ENCODE measurements at places on chromosomes 2 and 18.

DNA sequence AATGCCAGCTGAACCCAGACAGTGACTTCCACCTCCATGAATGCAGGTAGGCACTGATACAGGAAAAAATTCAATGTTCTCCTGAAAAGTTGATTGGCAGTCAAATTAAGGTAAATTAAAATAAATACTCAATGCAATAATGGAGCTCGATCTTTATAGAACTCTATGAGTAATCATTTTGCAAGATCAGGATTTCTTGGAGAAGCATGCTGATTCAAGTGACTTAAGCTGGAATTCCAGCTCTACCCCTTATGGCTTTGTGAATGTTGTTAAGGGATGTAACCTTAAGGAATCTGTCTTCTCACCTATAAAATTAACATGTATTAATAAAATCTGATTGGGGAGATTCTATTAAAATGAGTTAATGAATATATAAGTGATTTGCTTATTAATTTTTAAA lies 145.1 kb downstream of the QPCT start:
- DNase-seq = no peak

- DNase-seq = no peak
Observed at GRCh38 chr2:18423636-18424035, 136.8 kb downstream of the RDH14 start.

- no peak for DNase-seq
Observed at GRCh38 chr2:42232024-42232423, 62.9 kb downstream of the EML4 start.

DNA sequence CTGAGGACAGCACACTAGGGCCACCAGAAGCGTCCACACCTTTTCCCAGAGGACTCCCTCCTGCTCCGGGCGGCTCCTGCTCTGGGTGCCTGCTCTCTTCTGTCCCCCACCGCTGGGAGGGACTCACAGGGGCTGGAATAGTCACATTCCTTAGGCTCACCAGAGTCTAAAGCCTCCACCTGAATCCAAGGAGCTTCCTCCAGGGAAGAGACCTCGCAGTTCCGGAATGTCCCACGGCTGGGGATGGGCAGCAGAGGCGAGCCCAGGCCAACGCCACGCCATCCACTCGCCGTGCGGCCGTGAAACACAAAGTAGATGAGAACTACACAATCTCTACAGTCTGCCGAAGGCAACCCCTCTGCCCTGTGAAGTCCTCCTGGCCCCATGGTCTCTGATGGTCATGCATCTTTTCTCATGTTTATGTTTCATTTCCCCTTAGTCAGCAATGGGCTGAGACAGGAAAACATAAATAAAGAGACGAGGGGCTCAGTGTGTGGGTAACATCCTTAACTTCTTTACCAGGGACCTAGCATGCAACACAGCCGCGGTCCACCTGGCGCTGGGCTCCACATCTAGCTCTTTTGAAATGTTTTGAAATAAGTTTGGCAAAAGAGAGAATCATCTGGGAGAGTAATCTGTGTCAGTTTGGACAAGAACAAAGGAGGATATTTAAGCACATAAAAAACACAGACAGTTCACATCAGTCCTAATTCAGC lies 98.4 kb downstream of the PXDN start:
- DNase-seq = no peak

GRCh38 chr2:28801726-28802125 lies 8.9 kb upstream of the SPDYA start:
- peak; percentile 39 for DNase-seq

DNA sequence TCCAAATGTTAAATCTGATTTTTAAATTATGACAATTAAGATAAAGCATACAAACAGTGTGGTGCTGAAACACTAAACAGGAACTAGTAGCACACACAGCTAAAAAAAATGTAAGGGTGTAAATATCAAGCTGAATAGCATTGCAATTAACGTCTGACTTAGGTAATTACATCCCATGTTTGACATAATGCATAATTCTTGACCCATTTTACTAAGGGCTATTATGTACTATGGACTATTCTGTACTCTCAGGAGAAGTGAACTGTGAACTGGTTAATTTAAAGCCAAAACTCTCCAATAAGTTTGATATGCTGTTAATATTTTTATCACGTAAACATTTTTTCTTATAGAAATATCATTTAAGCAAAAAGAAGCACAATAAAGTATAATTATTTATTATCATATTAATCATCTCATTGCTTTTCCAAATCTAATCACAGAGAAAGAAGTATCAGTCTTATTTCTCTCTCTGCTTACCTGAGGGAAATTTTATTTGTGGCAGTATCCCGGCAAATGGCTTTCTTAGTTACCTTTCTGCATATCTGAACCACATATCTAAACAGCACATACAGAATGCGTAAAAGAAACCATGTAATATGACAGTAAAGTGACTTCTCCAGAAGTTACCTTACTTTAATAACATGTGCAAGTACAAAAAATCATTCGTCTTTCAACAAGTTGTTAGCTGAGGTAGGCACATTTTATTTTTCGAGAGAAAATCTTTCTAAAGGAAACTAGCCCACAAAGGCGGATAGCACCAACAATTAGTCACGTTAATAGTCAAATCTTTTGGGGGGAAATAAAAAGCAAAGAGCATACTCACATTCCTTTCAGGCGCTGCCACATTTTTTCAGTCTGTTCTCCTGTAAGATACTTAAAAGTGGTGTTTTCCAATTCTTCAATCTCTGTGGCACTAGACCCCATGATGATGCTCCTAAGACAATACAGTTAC lies 94.9 kb upstream of the PDE1A start:
- DNase-seq = no peak

DNA sequence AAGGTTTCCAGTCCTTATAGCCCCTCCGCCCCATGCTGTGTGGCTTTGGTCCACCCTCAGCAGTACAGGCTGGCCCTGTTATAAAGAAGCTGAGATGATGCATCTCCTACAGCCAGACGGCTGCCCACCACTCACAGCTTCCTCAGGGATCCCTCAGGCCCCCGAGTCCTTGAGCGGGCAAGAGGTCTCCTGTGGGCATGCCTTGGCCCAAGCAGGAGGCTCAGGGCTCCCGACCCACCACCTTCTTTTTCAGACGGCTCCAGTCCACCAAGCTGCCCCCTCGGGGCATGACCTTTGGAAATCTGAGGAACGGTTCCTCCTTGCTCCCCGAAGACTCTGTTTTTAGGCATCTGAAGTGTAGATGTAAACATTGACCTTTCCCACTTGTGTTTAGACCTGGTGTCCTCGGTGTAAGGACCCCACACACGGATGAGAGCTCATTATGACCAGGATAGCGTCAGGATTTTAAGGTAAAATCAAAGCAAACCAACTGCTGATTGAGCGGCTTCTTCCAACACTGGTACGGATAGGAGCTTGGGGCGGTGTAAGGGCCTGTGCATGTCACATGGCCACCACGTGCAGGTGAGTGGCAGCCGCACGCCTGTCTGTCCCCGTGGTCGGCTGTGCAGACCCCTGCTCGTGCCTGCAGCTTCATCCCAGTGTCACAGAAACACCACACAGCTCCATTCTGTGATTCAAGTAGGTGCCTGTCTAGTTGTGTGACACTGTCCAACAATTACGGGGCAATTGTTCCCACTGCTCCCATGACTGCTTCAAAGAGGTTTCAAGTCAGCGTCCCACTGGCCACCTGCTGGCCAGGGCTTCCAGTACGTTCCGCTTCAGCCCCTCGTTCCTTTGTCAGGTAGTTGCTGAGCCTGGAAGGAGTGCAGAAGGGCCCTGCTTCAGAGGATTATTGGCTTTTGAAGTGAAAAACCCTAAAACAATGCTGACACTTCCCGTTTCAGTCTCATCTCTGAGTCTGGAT lies 74.7 kb downstream of the NDUFA10 start:
- no peak for DNase-seq

DNA sequence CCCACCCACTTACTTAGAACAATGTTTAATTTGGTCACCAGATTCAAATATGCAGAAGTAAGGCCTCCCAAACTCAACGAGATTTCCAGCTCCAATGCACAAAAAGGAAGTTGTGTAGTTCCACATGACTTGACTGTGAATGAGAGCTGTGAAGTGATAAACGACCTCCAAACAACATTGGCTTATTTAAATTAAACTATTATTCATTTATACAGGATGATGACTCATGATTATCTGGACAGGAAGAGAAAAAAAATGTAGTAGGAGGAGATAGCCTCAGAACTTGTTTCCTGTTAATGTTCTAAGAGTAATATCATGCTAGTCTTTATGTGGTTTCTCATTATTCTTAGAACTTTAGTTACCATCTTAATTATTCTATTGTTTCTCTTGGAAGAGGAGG lies 237.3 kb downstream of the C1D start:
- peak; percentile 47 for DNase-seq

GRCh38 chr18:22538426-22538825 lies 120.7 kb upstream of the CTAGE1 start:
- DNase-seq = no peak

DNA sequence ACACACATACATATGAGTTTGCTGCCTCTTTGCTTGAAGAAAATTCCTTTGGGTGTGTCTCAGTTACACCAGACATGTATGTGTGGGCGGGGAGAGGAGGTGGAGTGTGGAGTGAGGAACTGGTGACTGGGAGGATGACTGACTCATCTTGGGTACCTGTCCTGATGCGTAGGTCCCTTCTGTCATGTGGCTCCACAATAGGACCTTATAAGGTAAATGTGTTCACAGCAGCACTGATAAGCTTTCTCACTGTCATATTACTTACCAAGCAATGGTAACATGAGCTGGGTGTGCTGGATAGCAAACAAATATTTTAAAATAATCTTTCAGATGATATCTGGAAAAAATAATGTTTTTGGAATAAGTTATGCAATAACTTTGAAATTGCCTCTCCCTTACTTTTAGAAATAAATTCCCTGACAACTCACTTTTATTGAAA lies 45.1 kb downstream of the SLC9A2 start:
- DNase-seq = no peak

GRCh38 chr2:241910604-241911520 lies 41.3 kb downstream of the RTP5 start:
- DNase-seq = no peak

DNA sequence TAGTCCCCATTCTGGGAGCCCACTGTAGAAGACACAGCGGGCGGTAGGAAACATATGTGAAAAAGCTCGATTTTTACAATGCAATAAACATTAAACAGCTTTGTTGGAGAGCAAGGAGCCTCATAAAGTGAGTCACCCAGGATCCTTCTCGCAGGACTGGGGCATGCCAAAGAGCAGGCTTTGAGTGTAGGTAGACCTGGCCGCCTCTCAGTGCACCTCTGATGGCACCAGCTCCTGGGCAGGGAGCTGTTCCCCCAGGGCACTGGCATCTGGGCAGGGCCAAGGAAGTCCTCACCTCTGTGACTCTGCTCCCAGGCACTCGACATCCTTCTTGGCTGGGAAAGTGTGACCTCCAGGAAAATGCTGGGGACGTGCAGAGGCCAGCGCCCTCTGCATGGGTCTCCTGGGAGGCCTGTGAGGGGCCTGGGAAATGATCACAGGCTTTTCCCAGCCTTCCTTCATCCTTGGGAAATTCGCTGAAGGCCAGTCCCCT lies 94.2 kb downstream of the POLR1A start:
- DNase-seq = no peak

- no peak for DNase-seq
Observed at GRCh38 chr2:30548386-30548785, 101.3 kb downstream of the LCLAT1 start.

- peak; percentile 56 for DNase-seq
Observed at GRCh38 chr18:519019-519879, 18.7 kb upstream of the COLEC12 start.

GRCh38 chr18:24704946-24705630 lies 244.7 kb downstream of the HRH4 start:
- no peak for DNase-seq

- no peak for DNase-seq
Observed at GRCh38 chr2:43001055-43001378, 208.6 kb upstream of the HAAO start.

DNA sequence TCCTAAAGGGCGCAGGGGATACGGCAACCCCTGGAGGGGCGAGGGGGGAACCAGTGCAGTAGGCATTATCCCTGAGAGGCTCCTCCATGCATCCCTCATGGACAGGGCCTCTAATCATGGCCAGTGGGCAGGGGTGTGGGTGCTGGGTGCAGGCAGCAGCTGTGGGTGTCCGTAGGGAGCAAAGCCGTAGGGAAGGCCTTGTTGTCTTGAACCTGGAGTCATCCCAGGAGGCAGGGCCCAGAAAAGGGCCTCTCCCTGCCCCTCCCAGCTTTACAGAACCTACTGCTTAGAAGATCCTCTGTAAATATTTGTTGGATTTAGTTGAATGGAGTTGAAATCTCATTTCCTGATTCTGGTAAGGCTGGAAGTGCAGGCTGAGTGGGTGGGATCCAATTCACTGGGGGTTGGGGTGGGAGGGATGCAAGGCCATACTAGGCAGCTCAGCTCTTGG lies 207.0 kb upstream of the HAAO start:
- DNase-seq = no peak

DNA sequence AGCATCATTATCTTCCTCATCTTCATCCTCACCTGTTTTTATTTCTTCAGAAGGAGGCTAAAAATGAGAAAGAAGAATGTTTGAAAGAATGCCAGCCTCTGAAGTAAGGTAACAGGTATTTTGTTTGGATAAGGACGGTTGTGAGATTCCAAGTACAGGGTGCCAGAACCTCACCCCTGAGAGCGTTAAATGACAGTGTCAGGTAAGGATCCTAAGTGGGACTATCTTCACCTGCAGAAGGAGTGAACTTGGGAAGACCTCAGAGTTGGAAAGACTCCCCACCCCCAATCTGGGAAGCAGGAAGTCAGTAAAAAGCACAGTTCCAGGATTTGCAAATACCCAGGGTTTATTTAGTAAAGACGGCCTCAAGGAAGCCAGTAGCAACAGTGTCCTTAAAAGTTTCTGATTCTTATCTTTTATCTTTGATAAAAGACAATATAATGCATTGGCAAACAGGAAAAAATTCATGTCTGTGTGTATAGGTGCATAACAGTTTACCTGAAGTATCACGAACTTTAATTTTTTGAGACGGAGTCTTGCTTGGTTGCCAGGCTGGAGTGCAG lies 52.3 kb downstream of the THOC1 start:
- no peak for DNase-seq

- DNase-seq = no peak
Observed at GRCh38 chr18:10752382-10752781, 226.6 kb downstream of the NAPG start.

DNA sequence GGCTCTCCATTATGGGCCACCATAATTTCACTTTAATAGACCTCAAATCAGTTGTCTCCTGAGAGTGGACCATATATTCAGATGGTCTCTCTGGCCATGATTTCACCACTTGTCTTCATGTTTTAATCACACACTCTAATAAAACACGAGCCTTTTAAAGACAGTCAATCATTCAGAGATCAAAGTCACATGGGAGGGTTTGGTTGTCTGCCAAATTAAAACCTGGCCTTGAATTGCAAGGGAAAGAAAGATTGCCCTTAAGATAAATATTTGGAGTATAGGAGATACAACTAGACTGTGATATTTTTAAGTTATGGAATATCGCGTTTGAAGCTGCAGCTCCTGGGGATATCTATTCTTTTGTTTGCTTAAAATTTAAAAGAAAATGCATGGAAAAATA lies 377.8 kb upstream of the DDX18 start:
- DNase-seq = no peak

GRCh38 chr2:222465746-222466145 lies 41.4 kb downstream of the SGPP2 start:
- no peak for DNase-seq

Data from LHCN-M2 (cell line).